Stimulated activated CD8-positive, alpha-beta memory T cell treated with anti-CD3 and anti-CD28 coated beads, Interleukin-7, amount 100 ng/mL, for 24 hours (primary cell): ENCODE measurements at places on chromosomes 13 and 19.

- DNase-seq: no peak
These were observed 306.9 kb upstream of the KLHL1 start for GRCh38 chr13:70415136-70415535.

- no peak for DNase-seq
These were observed 109.2 kb downstream of the PCDH17 start for GRCh38 chr13:57740719-57741118.

DNA sequence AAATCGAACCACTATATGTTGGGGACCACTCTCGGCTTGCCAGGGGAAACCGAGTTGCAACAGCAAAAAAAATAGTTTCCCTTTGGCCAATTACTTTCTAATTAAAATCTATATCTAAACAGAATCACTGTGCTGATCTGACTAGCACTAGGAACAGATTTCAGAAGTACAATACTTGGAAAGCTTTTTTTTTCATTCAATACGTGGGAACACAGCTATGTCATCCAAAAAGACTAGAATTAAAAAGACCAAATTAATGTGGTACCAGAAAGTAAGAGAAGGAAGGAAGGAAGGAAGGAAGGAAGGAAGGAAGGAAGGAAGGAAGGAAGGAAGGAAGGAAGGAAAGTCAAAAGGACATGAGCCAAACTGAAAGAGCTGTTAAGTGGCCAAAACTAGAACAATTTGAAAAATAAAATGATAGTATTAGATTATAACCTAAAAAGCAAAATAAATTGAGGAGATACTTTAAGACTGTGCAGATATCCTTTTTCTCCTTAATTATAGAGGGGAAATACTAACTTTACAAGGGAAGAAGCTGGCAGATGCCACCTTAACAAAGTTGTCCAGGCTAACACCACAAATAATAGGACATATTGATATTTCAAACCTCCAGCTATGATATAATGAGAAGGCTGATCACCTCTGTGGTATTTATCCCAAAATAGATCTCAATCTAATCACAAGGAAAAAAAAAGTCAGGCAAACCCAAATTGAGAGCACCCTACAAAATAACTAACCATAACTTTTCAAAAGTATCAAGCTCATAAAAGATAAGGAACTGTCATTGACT is 63.9 kb downstream of the DIAPH3 start:
- no peak for DNase-seq

- DNase-seq: no peak
These were observed 32.4 kb downstream of the RASA3 start for GRCh38 chr13:114099918-114100445.

DNA sequence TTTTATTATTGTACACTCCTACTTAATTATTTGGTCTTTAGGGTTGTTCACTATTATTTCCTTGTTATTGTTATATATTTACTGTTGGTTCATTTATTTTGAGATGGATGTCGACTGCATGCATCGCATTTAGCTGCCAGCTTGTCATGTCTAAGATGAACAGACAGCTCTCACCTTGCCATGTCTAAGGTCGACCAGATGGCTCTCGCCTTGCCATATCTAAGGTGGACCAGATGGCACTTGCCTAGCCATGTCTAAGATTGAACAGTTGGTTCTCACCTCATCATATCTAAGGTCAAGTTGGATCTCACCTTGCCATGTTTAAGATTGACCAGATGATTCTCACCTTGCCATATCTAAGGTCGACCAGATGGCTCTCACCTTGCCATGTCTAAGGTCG is 1440.9 kb downstream of the UQCRFS1 start:
- DNase-seq: no peak

- DNase-seq: no peak
These were observed 48.1 kb upstream of the SERPINE3 start for GRCh38 chr13:51291341-51291740.

DNA sequence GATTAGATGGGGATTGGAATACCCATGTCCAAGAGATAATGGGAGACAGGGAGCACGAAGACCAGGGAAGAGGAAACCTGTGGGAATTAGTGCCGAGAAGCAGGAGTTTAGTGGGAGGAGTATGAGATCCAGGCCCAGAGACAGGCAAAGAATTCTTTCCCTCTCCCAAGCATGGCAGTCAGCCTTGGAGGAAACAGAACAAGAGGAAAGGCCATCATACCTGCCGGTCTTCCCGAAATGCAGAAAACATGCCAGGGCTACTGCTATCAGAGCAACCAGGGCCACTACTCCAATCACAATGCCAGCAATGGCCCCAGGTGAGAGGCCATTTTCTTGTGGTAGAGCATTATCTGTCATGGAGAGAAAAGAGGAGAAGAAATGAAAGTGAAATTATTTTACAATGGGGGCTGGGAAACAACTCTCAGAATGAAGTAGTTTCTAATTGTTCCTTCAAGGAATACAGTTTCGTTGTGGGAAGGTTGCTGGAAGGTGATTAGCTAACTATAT is 16.1 kb downstream of the CEACAM1 start:
- DNase-seq: no peak

DNA sequence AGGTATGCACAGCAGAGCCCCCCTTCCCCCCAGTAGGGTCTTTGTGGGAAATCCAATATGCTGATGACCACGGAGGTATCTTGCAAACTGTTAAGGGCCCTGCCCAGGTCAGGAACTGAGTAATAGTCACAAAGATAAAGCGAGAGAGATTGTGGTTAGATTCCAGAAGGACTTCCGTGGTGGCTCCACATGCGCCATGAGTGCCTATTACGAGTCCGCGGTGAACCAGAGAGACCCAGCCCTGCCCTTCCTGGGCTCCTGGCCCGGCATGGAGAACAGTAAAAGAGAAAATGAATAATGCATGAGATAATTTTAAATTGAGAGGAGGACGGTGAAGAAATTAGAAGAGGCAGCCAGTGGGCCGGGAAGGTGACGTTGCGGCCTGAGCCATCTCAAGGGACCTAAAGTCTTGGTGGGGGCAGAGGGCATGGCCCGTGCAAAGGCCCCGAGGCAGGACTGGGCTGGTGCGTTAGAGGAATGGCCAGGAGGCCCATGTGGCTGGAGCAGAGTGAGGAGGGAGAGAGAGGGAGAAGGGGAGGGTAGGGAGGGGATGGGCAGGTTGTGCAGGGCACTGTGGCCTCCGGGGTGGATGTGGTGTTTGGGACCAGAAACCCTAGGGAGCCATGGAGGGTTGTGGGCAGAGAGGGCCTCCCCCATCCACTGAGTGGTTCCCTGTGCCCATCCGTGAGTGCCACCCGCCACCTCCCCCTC is 46.6 kb upstream of the NFIC start:
- DNase-seq: no peak

GRCh38 chr19:57053401-57053800 is 66.4 kb upstream of the USP29 start:
- no peak for DNase-seq

- no peak for DNase-seq
These were observed 56.5 kb downstream of the DCLK1 start for GRCh38 chr13:36074659-36075058.
